ENCODE measurements at places on chromosomes 11 and 22.

DNA sequence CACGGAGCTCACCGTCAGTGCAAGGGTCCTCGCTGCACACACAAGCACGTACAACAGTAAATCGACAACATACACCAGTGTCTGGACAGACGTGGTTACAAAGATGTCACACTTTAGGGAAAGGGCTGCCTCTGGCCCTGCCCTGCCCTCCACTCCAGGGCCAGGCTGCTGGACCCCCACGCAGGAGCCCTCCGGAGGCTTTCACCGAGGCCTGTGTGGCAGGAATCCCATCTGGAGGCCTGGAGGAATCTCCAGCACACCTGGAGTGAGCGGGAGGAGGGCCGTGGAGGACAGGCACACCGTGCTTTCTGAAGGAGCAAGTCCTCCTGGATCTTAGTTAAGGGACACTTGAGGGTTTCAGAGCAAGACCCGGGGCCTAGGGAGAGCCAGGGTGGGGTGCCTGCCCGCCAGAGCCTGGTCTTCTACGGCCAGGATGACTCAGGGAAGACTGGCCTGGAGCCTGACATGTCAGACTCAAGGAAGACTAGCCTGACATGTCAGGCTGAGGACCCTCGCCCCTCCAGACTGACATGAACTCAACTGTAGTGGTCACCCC lies 2.1 kb upstream of the PIM3 start:
- DNase-seq, result no peak

GRCh38 chr11:17013548-17014320 lies 480 bp downstream of the PLEKHA7 start:
- peak; percentile 35 for DNase-seq

DNA sequence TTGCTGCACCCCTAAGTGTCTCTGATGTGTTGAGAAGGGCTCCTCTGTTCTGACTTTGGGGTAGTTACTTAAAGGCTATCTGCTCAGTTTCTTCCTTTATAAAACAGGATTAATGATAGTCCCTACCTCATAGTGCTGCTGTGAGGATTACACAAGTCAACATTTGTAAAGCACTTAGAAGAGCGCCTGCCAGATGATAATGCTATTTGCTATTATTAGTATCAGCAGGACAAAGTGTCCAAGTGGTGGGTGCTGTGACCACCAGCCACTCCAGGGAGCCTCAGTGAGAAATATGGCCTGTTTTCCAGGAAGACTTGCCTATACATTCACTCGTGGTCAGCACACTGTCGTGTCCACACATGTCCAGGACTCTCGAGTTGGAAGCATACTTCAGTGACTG lies 16.2 kb downstream of the POU2F3 start:
- DNase-seq, result no peak

GRCh38 chr22:19889951-19890350 lies 35.3 kb upstream of the GNB1L start:
- DNase-seq, result no peak

Measured in T47D (cell line).